ENCODE measurements at places on chromosomes 16 and 17.

DNA sequence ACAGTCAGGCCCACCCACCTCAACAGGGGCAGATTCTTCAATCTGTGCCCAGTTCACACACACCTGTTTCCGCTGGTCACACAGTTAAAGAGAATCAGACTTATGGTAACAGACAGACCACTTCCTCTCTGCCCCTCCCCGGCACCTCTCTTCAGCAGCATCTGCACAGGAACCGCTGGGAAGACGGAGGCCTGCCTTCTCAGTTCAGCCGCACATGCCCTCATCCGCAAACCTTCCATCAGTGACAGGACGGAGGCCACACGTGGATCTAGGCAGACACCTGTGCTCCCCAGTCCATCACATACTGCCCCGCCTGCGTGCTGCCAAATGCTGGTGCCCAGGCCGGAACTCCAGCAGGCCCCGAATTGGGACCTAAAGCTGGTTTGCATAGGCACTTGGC lies 10.3 kb downstream of the PHB1 start:
- no peak for DNase-seq

- no peak for DNase-seq
Observed at GRCh38 chr16:56513972-56514371, 5.9 kb downstream of the BBS2 start.

DNA sequence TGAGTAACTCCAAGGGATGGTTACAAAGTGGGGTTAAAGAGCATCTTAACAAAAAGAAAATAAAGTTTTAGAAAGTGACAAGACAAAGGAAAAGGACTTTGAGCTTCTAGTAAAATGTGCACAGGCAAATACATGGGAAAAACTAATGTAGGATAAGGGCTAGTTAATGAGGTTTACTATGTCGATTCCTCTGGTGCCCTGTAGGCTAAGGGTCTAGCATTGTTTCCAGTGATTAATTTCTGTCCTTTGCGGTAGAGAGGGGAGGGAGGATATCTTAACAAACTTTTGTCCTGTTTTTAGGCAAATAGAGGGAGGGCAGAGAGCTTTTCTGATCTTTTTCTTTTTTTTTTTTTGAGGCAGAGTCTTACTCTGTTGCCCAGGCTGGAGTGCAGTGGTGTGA lies 96.6 kb upstream of the SIAH1 start:
- no peak for DNase-seq

DNA sequence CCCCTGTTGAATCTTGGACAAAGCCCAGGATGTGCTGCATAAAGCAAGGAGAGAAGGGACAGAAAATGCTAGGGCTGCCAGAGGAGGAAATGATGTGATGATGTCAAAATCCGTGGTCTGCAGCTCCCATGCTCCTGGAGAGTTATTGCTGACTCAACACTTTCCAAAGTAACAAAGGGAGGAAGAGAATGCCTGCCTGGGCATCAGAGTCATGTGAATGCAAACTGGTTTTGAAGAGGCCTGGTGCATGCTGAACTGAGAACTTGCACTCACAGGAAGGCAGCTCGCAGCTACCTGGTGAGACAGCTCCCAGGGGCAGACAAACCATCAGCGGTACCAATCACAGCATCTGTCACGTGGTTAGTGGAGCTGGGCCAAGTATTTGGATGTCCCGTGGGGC lies 2.8 kb downstream of the MARVELD3 start:
- DNase-seq: no peak

DNA sequence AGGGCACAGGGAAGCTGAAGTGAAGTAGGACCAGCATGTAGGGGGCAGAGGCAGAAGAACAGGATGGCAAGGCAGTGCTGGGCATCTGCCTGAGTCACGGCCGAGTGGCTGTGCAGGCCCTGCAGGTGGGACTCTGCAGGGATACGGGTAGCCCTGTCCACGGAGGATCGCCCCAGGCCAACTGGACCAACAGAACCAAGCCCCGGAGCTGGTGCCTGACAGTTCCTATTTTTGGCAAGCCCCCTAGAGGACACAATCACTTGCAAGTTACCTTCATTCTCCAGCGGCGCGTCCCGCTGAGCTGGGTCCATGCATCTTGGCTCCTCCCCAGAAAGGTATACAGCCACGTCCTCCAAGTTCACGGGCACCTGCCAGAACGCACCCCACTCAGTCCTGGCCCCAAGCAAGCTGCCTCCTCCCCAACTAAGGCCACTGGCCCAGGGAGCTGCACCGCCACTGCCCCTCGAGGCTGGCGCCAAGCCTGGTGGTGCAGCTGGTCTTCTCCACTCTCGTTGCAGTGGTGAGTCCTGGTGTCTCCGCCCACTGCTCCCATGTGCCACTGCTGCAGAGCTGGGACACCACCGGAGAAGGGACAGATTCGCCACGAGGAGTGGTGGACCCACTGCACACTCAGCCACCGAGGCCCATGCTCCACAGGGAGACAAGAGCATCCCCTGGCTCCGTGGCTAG lies 6.6 kb downstream of the ZNF500 start:
- DNase-seq: no peak

- DNase-seq: no peak
Observed at GRCh38 chr16:24736758-24737157, 7.3 kb downstream of the TNRC6A start.

- no peak for DNase-seq
Observed at GRCh38 chr16:81639348-81639747, 139.7 kb upstream of the PLCG2 start.

- DNase-seq: no peak
Observed at GRCh38 chr16:64507240-64508024, 614.4 kb downstream of the CDH11 start.

DNA sequence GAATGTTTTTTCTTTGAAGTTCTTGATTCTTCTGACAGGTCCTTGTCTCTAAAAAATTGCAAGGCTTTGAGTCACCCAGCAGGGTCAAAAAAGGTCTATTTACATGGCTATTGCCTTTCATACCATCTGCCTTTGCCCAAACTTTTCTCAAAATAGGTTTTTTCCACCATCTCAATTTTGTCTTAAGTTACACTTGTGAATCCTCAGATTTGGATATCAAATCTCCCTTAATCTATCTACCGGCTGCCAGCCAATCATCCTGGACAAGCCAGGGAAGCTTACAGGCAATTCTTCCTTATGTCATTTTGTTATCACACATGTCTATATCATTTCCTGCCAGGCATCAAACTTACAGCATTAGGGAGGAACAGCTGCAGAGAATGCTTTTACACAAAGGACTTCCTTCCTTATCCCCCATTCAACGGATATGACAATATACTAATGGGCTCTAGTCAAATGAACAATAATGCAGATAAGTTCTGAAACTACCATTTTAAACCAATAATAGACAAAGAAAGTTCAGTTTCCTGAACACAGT lies 104.1 kb upstream of the CORO6 start:
- DNase-seq: no peak

GRCh38 chr17:7260651-7261378 lies 1.5 kb downstream of the CLDN7 start:
- DNase-seq: no peak

DNA sequence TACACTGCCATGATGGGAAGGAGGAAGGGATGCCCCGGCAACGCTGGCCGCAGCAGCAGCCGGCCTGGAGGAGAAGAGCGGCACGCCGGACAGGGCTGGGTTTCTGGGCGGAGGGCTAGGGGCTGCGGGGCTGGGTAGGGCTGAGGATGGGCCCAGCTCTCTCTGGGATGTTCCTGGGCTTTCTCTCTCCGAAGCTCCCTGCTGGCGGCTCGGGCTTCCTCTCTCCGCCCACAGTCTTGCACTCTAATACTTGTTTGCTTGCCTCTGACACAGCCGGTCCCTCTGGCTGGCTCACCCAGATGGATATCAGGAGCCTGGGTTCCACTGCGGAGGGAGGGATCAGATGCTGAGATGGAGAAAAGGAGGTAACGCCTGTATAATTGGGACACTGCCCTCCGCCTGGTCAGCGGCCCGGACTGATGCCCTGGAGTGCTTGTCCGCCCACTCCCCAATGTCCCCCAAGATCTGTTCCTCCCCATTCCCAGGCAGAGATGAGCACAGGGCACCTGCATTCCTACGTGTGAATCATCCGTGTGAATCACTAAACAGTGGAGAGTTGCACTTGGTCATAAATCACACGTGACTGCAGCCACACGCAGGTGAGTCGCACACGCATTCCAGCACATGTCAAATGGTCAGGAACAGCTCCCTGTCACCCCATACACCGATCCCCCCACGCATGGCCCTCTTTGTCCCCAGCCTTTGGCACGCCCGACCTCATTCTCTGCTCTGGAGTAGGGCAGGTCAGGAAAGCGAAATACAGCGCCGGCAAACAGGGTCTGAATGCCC lies at the start of gene ALOXE3:
TSS of gene ALOXE3 (minus strand) at position 535 of the 789 bp plus-strand sequence. CDS start at position 11, 524 bp downstream.
- DNase-seq: no peak

- DNase-seq: no peak
Observed at GRCh38 chr17:77111934-77112296, 28.9 kb upstream of the SEC14L1 start.

DNA sequence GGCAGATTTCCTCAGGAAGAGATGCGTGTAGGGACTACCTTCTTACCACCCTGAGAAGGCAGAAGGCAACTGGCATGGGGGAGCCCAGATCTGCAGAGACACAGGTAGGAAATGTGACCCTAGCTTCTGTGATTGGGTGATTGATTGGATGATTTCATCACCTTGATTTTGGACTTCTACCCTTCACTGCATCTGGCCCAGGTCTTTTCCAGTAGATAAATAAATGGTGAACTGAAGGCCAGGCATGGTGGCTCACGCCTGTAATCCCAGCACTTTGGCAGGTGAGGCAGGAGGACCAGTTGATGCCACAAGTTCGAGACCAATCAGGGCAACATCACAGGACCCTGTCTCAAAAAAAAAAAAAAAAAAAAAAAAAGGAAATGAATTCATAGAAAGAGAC lies 14.7 kb upstream of the SMURF2 start:
- no peak for DNase-seq

DNA sequence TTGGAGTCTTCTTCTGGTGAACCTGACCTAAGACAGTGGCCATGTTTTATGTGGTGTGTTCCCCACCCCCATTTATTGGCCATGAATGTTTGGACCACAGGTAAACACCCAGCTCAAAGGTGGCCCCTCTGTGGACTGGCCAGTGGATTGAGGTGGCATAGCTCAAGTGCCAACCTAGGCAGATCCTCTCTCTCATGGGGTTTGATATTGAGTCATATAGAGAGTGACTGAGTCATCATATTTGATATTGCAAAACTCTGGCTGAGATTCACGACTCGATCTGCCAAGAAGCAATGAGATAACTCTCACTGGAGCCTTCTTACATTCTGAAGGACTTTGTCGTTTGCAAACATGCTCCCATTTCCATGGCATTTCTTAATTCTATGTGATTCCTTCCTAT lies 10.5 kb upstream of the TEKT3 start:
- DNase-seq: no peak

- no peak for DNase-seq
Observed at GRCh38 chr16:24347556-24347955, 91.4 kb downstream of the CACNG3 start.

DNA sequence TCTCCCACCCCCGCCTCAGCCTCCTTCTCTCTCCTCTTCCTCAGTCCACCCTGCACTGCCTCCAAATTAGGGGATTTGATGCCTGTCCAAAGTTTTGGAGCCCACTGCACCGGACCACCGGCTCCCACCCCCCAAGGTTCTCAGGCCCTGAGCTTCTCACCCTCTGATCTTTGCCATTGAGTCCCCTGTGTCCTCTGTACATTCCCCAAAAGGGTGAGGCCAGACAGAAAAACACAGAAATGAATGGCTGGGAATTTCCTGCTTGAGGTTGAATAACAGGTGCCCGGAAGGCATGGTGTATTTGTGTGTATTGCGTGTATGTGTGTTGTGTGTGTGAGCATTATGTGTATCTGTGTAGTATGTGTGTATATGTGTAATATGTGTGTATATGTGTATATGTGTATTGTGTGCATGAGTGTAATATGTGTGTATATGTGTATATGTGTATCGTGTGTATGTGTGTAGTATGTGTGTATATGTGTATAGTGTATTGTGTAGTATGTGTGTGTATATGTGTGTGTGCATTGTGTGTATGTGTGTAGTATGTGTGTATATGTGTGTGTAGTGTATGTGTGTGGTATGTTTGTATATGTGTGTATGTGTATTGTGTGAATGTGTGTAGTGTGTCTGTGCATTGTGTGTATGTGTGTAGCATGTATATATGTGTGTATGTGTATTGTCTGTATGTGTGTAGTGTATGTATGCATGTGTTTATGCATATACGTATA lies 16.0 kb upstream of the CCL17 start:
- no peak for DNase-seq

DNA sequence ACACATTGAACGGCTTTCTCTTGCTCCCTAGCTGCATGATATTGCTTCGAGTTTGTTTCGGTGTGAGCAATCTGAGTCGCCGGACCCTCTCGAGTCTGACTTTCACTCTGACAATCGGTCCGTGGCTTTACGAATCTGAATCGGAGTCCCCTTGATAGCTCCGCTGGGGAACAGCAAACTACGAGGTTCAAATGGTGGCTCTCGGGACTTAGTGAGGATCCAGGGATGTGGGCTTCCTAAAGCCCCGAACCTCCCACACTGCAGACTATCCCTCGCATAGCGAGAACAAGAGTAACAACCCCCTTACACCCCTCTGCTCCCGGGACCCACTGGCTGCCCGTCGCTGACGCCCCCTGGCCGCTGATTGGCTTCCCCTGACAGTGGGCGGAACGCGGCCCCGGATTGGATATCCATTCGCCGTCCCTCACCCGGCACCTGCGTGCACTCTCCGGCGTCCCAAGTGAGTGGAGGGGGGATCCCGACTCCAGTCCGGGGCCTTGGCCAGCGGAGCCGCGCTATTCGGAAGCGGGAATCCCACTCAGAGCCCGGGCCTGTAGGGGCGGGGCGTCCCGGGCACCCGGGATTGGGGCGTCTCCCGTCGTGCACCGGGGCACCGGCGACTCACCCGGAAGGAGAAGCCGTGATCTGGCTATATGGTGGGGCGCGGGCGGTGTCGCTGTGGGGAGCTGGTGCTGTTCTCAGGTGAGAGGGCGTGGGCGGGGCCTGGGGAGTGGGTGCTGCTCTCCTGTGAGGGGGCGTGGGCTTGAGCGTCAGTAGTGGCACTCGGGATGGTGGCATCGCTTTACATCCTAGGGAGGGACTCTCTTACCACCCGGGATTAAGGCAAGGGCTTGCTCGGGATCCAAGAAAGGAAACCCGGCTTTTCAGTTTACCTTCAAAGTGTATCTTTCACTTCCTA lies at the start of gene SNX11:
TSS of gene SNX11 (plus strand) at position 630 of the 919 bp plus-strand sequence. CDS start 4,278 bp downstream, outside the sequence.
- peak; percentile 88 for DNase-seq

DNA sequence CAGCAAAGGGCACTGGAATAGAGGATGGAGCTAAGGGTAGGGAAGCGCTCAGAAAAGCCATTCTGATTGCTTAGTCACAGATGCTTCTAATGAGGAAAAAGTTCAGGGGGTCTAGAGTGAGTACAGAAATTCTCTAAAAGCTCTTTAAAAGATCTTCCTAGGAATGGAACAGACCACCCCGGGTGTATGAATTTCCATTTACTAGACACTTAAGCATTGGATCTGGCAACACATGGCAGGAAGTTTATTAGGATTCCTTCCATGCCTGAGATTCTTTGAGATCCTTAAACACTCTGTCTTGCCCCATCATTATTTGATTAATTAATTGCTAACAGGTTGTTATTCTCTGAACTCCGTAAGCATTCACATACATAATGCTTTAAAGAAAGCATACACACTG lies 8.5 kb downstream of the KRTAP9-7 start:
- no peak for DNase-seq

DNA sequence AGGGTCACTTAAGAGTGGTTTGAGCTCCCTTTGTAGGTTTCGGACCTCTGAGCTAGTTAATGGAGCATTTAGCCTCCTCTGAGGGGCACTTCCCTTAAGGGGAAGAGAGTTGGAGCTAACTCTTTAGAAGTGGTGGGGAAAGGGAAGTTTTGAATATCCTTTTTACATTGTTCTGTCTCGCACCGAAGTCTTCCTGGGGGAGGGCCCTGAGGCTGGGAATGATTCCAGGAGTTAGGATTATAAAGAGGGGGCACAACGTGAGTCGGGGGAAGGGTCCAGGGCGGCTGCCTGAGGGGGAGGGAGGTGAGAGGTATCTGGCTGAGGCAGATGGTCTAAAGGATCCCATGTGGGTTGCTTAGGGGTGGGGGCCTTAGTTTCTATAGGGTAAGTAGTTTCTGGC lies 32.3 kb downstream of the SEC14L1 start:
- no peak for DNase-seq

All from stimulated activated CD4-positive, alpha-beta T cell treated with anti-CD3 and anti-CD28 coated beads, Interleukin-15, amount 100 ng/mL, for 1 hour (primary cell).